Stimulated activated CD8-positive, alpha-beta memory T cell treated with anti-CD3 and anti-CD28 coated beads, Interleukin-12 subunit alpha, Interleukin-12 subunit beta, amount 100 ng/mL, for 1 hour (primary cell): ENCODE measurements at places on chromosomes 3 and 15.

DNA sequence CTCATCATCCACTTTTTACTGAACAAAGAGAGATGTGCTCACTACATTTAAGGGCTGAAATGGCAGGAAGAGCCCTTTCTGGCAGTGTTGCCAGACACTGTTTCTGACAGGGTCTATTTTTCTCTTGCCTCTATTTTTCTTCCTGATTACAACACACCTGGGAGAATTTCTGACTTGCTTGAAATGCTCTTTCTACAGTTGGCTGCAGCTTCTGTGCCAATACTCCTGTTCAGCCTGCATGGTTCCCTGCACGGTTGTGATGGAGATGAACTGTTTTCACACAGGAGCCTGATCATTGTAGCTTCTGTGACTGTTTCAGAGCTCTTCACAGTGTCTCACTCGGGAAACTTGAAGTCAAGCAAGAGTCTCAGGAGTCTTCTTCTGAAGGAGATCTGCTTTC, 83.0 kb upstream of the DLG1 start:
- DNase-seq: no peak

DNA sequence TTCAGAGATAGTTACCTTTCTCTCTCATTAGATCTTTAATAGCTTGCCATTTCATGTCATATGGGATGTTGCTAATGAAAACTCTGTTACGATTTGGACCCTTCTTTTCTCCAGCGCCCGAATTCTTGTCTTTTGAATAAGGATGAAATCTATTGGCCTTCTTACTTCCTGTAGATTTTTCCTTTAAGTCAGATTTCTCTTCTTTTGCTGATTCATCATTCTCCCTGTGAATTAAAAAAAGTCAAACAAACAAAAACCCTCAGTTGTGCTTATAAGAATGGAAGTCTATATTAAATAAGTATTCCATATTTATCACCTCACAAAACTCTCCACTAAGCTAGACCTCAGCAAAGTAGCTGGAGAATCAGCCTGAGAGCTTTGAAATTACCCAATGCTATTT, 9.5 kb downstream of the MYEF2 start:
- DNase-seq: no peak

DNA sequence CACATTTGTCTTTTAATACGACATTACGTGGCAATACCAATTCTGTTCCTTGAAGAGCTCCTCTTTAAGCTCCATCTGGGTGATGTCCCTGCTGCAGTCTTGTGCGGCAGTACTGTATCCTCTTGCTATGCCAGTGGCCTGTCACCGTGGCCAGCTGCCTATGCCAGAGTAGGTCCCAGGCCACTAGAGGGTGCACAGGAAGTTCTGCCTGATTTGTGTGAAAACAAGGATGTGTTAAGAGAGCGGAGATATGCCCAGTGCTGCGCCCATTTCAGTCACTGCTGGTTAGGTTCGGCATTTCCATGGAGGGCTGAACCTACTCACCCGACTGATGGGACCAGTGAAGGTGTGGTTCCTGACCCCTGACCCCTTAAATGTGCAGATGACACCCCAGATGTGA, 25.2 kb downstream of the NIPA1 start:
- DNase-seq: no peak

DNA sequence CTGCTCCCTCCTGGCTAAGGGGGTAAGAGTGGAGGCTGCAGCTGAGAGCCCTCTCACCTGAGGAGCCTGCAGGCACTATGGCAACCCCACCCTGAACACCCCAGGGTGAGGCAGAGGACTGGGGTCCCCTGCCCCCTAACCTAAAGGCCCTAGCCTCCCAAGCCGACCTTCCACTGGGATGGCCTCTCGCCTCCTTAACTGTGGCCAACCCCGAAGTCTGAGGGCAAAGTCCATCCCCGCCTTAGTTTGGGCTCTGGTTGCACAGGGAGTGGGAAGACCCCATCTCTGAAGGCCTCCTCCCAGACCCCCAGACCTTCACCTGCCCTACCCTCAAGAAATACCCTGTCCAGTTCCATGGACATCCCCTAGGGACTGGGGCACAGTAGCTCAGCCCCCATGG, 100.6 kb upstream of the PRR23E start:
- DNase-seq: no peak

DNA sequence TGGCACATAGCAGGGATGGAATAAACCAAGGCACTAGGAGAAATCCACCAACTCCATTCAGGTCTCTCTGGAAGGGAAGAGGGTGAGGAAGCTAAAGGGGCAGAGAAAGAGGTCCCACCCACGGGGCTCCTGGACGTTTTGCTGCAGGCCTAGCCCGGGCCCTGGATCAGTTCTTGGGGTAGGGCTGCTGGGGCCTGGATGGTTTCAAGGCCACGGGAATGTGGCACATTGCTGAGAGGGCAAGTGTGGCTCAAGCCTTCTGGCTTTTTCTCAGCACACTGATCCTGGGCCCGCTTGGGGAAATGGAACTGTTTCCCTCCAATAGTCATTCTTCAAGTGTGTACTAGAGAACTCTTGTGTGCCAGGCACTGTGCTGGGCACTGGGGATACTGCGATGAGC, 24.0 kb downstream of the EPHB3 start:
- no peak for DNase-seq

DNA sequence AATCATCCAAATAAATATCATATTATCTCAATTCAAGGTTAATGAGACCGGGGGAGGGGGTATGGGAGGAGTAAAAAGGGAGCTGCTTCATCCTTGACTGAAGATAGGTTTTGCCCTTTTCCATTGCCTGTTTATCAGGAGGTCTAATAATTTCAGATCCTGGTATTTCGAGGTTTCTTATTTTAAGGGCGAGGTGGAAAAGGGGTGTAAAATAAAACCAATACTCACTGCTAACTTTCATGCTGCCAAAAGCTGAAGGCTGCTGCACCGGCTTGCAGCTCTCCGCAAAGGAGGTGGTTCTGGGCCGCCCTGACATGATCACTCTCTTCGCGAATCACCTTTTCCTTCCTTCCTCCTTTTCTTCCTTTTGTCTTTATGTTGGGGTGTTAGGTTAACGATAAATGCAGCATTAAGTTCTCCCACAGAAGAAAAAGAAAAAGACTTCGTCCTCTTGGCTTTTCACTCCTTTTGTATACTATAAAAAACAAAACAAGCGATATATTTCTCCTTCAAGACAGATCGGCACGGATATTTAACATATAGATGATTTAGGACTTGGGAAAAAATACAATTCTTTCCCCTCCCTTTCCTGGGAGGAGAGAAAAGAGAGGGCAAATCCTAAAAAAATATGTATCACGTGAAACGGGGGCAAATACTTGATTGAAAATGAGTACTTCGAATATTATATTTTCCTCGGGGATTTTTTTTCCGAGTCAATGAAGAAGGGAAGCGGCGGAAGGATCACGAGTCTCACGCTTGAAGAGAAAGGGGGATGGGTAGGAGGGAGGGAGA, 932 bp downstream of the GSK3B start:
- peak; percentile 5 for DNase-seq

DNA sequence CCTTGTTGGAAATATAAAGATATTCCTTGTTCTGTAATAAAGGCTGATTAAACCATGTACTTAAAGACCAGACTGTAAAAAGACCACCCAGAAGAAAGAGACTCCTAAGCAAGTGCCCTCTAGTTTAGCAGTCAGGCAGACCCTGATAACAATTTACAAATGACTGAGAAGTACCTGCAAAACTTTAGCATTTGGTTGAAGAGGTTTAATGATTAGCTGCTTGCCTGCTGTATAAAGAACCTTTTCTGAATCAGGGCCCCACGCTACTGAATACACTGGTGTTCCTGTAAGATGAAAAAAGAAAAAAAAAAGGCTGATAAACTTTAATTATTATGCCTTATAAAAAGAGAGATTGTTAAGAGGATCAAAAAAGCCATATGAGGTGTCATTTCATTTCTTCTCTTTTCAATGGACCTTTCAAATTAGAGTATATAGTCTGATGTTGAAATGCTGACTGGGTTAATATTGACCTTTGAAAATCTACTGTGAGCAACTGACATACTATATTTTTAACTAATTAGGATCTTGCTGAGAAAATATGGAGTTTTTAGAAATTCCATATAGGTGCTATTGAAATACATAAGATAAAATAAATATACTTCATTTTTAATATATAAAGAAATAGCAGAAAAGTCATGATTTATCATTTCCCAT, 33.0 kb downstream of the IFT80 start:
- DNase-seq: no peak

DNA sequence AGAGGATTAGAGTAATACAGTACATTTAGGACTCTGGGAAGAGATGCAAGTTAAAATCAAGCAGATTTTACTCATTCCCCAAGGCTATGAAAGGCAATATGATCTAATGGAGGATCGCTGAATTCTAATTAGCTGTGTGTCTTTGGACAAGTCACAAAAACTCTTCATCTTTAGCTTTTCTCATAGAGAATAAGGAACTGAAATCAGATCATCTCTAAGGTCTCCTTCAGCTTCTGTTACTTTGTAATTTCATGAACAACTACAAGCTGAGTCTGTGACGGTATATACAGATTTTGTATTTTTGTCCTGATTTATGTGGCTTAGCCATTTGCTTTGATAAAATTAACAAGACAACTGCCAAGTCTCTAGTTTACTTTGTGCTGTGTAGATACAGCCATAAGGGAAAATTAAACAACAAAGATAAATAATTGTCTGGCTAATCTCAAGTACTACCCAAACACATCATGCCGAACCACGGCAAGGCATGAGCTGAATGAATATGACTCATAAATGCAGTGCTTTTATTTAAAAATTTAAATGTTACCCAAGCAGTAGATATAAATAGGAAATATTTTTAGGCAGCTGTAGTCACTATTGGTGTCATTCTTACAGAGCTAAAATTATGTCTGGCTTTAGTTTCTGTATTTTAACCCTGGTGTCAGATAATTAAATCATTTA, 81.5 kb downstream of the GAP43 start:
- DNase-seq: no peak

DNA sequence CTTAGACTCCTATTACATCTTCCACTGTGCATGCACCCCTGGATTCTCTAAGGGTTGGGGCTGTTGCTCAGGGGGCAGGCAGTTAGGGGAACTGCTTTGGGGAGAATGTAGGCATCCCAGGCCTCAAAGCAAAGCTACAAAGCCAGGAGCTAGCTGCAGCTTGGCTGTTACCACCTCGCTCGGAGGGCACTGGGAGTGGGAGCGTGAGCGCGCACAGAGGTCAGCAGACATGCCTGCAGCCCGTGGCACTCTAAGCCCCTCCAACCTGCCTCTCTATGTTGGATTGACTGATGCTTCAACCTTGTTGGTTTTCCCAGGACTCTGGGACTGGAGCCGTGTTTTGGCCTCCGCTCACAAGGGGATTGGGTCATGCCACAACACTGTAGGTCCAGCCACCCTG, 69.8 kb downstream of the CPN2 start:
- no peak for DNase-seq

DNA sequence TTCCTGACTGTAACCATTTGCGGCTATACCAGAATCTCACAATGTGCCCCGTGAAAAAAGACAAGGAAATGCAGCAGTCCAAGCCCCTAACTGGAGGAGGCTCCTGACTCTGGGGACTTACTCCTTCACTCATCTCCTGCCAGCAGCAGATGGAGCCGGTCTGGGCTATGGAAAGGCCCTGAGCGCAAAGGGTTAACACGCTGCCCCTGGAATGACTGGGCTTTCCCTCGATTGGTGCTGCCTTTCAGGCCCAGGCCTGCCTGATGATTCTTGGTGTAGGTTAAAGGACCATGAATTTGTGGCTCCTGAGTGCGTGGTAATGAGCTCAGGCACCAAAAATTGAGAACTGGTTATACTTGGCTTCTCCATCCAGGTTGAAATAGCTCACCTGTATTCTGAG, 42.3 kb upstream of the GALNT15 start:
- no peak for DNase-seq

- DNase-seq: no peak
These were observed 47.2 kb downstream of the PPARG start for GRCh38 chr3:12336099-12336498.

DNA sequence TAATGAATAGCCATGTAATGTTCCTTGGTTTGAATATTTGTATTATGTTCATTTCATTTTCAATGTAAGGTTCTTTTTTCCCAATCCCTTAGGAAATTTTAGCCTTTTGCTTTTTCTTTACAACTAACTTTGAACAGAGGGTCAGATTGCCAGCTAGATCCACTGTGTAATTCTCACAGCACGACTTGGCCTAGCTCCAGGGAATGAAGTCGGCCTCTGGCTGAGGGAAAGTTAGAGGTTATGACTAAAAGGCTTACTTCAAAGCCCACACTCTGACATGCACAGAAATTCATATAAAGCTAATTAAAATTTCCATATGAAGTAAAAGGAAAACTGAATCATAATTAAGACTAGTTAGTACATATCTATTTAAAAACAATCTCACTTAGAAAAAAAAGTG, 38.7 kb downstream of the ROBO1 start:
- DNase-seq: no peak

GRCh38 chr3:115804713-115805119, 181.4 kb downstream of the GAP43 start:
- DNase-seq: no peak

GRCh38 chr3:39104961-39105686, 2.3 kb downstream of the GORASP1 start:
- DNase-seq: no peak

DNA sequence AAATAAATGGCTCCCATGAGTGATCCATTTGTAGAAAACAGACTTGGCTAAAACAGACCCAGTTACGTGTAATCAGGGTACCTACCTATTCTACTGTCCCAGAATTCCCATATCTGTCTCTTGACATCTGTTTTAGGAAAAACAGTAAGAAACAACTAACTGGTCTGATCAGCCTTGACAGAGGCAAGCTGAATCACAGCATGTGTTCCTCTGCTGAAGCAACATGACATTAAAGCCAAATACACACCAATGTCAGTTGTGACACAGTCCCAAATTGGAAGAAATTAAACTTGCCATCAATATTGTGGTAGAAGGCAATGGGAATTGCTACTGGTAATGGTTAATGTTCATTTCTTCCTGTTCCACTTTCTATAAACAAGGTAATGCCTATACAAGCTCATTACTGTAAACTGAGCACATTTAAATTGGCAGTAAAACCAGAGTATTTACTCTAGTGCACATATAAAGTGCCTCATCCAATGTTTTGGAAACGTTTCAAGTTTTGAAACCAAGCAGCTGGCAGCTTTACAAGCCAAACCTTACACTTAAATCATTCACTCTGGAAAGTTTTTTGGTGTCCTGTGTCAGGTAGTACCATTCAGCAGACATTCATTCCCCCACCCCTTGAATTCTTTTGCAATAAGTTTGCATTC, 27.0 kb downstream of the ALDH1A2 start:
- DNase-seq: no peak

DNA sequence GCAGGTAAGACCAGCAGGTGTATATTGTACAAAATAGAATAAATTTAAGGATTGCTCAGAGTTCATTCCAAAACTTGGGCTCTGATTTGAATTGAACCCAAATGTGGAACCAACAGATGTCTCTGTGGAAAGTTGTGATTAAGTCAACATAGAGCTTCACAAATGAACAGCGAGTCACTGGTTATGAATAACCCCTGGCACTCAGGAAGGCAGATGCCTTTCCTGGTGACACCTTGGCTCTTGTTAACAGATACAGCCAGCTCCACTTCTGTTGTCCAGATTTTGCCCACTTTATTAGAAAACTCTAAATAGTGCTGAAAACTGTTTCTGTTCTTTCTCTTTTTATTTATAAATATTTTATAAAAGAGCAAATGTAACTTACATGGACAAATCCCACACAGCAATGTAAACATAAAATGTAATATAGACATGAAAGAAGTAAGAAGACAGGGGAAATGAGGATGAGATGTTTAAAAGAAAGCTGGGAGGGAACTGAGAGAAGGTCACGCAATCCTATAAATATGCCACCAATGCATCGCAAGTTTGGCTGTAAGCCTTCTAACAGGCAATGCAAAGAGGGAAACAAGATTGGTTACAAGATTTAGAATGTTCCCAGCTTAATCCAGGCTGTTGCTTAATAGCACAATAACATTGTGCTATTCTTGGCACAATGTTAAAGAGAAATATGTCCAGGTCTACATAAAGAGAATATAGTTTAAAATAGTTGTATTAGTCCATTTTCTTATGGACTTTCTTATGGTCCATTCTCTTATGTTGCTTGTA, 495.5 kb downstream of the TAFA4 start:
- DNase-seq: no peak
